HepG2 (cell line): ENCODE measurements at places on chromosomes 3 and 15. TPM values are rescaled to one million over a fixed set of nuclear protein-coding genes. Genes with fewer than 3 reads are reported as not detected.

Gene NUSAP1
- 106 and 162 TPM in 2 replicates for total RNA-seq

DNA sequence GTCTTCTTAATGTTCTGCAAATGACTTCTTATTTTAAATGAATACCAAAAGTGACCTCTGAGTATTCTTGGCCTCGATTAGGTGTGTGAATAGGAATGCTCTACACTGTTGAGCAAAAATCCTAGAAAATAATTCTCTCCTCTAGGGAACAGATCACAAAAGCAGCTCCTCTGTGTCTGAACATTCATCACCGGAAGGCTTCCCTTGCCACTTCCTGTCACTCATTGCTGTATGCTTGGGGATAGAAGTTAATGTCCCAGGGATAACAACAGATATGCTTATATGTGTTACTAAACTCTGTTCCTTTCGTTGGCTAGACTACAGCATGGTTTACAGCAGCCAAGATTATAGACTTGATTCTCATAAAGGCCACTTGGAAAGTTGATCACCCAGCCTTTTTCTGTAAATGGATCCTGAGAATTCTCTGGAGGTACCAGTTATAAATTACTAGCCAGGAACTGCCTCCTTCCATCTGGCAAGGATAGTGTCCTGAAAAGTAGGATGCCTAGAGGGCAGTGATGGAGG lies 16.0 kb upstream of the PTX3 start:
- H3K36me3 ChIP-seq = no peaks in the 10 kb centered on the region
- no peaks in the 10 kb centered on the region for H3K27me3 ChIP-seq
- no peaks in the 10 kb centered on the region for H3K4me1 ChIP-seq

GRCh38 chr3:157276801-157277200 lies 116.9 kb upstream of the CCNL1 start:
- H3K4me1 ChIP-seq = no peaks in the 10 kb centered on the region
- H3K4me3 ChIP-seq = no peak overlapping the region
- H3K27ac ChIP-seq = no peak overlapping the region
- no peak for DNase-seq
- no peaks in the 10 kb centered on the region for H3K36me3 ChIP-seq
- H3K27me3 ChIP-seq = no peaks in the 10 kb centered on the region

DNA sequence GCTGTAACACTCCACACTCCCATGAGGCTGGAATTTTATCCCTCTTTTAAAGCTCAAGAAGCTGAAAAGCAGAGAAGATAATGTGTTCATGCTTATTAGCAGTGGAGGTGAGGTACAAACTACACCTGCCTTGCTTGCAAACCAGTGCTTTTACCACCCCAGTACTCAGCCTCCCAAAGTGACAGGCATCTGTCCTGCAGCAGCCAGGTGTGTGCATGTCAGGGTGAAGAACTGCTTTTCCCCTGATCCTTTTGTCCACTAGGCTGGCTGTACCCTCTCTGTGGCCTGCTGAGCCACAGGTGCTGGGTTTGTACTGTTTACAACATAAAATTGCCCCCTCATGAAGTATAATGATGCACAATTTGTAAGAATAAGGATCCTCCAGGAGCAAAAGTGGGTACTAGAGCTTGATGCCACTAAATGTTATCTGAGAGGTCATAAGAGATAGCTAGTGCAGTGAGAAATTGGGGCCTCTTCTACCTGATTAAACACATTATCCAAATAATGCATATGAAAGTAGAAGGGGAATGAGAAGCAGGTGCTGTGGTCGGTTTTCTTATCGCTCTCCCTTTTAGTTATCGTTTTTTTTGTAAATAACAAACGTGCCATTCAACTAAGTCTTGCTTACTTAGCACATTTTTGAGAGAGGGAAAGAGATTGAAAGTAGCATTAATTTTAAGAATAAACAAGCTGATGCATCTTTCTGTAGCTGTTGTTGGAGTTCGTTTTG lies 39.2 kb upstream of the GADL1 start:
- no peaks in the 10 kb centered on the region for H3K4me1 ChIP-seq
- no peak overlapping the region for H3K4me3 ChIP-seq
- DNase-seq = no peak
- H3K27me3 ChIP-seq = no peaks in the 10 kb centered on the region

GRCh38 chr3:178367817-178368617 lies 168.2 kb upstream of the KCNMB2 start:
- no peaks in the 10 kb centered on the region for H3K36me3 ChIP-seq
- H3K27ac ChIP-seq = no peak overlapping the region
- no peak overlapping the region for H3K4me3 ChIP-seq
- no peaks in the 10 kb centered on the region for H3K27me3 ChIP-seq

Gene CACNA2D3
- total RNA-seq = not detected in 2 replicates

Gene ZPLD1
- total RNA-seq = not detected in 2 replicates

DNA sequence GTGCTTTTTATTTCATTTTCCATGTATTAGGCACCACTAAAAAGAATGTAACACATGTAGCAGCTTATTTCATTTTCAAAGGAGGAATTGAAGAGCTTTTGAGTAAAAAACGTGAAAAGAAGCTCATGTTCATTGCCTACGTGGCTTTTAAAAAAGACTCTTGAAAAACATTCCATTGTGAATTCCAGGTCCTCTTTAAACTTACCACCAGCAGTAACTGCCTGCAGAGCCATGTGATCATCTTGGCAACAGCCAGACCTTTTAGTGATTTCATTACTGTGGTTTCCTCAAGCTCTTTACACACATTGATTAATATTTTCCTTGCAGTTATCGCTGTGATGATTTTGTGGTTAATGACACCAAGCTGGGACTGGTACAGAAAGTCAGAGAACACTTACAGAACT lies 43.8 kb upstream of the FBXL22 start:
- H3K4me1 ChIP-seq = no peaks in the 10 kb centered on the region
- H3K27ac ChIP-seq = no peak overlapping the region
- H3K36me3 ChIP-seq = peaks cover 5% of the 10 kb centered on the region
- H3K4me3 ChIP-seq = no peak overlapping the region
- no peak for DNase-seq

DNA sequence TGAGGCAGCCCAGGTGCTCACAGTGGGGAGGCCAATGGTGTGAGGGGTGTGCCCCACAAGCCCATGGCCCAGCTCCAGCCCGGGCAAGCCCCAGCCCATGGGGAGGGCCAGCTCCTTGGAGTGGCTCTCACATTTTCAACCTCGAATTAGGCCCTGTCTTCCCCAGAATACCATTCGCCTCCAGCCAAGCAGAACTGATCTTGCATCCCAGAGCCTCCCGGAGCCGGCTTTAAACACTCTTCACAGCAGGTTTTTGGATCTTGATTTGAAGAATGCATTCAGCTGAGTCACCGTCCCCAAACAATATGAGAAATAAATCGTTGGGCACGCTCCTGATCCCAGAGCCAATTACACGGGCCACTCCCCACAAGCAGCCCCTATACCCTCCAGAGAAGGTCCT lies 23.7 kb downstream of the TPRA1 start:
- no peaks in the 10 kb centered on the region for H3K27me3 ChIP-seq
- peaks cover 3% of the 10 kb centered on the region; the same call in 2 of the 3 replicates for H3K36me3 ChIP-seq
- no peaks in the 10 kb centered on the region for H3K4me1 ChIP-seq
- no peak overlapping the region for H3K27ac ChIP-seq
- H3K4me3 ChIP-seq = no peak overlapping the region
- no peak for DNase-seq

Gene ROPN1
- not detected in 2 replicates for total RNA-seq

Gene THBS1
- total RNA-seq = 35.6 and 67.1 TPM in 2 replicates

Gene STRIT1
- total RNA-seq = not detected in 2 replicates

Gene DOCK3
- not detected in 2 replicates for total RNA-seq

Gene POPDC2
- 0.18 TPM in 1 of 2 replicates, not detected in the other for total RNA-seq

Gene TMCO5A
- total RNA-seq = not detected in 2 replicates

Gene ZNF80
- not detected in 2 replicates for total RNA-seq

DNA sequence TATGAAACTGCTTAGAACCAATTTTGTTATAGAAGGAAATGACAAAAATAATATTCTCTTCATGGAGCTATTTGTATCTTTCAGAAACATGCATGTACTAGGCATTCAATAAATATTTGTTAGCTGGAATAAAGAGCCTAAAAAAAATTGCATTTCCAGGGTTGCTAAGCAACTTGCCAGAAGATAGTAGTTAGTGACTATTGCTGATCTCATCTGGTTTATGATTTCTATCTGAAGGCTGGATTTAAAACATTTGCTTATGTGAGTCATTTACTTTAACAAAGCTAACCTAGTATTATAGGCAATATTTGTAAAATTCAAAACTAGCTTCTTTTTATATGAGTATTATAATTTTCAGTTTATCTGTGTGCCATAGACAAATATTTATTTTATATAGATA lies 78.3 kb downstream of the NAALADL2 start:
- H3K4me1 ChIP-seq = no peaks in the 10 kb centered on the region
- H3K36me3 ChIP-seq = no peaks in the 10 kb centered on the region
- no peak overlapping the region for H3K4me3 ChIP-seq
- no peak for DNase-seq

GRCh38 chr3:101065962-101066361 lies 72.7 kb upstream of the ABI3BP start:
- H3K27ac ChIP-seq = no peak overlapping the region
- no peaks in the 10 kb centered on the region for H3K36me3 ChIP-seq
- H3K4me1 ChIP-seq = no peaks in the 10 kb centered on the region
- no peak overlapping the region for H3K4me3 ChIP-seq

DNA sequence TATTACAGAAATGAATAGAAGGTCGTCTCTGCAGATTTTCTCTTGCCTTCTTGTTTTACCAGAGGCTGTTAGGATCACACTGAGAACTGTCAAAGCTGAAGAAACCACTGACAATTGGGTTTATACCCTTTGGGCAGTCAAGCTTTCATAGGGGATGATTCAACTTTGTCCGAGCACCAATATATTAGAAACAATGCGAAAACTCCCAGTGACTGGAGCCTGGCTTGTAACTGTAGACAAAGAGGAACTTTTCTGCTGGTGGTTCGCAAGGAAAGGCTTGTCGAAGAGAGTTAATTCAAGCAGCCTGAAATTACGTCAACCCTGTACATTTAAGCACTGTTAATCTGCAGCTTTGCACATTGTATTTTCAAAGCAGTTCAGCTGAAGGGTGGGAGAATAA lies 193.2 kb upstream of the ZNF385D start:
- no peak overlapping the region for H3K4me3 ChIP-seq
- H3K27ac ChIP-seq = no peak overlapping the region
- no peak for DNase-seq
- no peaks in the 10 kb centered on the region for H3K36me3 ChIP-seq
- H3K27me3 ChIP-seq = no peaks in the 10 kb centered on the region

DNA sequence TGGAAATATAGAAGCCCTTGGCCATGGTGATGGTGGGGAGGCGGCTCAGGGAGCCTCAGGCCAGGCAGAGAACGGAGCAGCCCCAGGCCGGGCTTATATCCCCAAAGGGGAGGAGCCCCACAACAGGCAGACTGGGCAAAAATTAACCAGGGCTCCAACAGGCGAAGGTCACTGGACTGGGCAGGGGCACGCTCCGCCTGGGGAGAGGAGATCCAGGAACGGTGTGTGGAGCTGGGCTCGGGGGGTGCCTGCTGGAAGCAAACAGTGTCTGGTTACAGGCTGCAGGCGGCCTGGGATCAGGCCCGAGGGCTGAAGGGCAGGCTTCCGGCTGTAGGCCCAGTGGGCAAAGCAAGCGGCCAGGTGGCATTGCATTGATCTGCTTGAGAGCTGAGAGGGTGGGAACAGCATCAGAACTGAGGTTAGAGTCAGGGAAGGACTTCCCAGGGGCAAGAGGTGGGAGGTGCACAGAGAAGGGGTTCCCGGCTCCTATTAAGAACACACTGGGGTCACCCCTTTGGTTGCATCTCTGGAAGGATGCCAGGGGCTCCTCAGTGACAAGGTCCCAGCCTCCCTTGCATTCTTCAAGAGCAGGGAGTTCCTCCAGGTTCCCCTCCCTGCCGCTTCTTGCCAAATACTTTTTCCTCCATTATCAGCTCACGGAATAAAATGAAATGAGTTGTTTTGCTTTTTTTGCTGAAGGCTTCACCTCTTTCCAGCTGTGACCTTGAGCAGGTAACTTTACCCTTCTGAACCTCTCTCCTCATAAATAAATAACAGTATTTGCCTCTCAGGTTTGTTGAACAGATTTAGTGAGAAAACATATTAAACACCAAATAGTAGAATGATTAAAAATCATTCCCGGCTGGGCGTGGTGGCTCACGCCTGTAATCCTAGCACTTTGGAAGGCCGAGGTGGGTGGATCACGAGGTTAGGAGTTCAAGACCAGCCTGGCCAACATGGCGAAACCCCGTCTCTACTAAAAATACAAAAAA lies 7.8 kb downstream of the ANPEP start:
- peak; percentile 92 for DNase-seq
- H3K27me3 ChIP-seq = no peaks in the 10 kb centered on the region
- H3K27ac ChIP-seq = peak overlapping the region; percentile 86
- peaks cover 45% of the 10 kb centered on the region for H3K36me3 ChIP-seq
- peaks cover 78% of the 10 kb centered on the region for H3K4me1 ChIP-seq
- H3K4me3 ChIP-seq = no peak overlapping the region

DNA sequence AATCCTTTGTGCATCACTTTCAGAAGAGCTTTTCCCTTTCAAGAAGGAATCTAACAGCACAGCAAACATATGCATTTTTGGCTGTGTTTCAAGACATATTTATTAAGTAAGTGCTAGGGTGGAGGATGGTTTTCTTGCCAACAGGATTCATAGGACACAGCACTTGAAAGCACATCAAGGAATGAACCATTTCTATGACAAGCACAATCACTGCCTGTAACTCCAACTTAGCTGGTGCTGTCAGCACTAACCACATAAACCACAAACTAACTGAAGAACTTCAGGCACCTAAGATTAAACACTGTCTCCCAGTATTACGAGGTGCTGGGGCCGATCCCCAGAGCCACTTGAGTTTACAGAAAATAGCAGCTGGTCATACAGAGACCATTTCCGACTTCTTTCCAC lies 35.4 kb upstream of the SPRED1 start:
- H3K4me1 ChIP-seq = peaks cover 30% of the 10 kb centered on the region
- no peak for DNase-seq
- H3K4me3 ChIP-seq = no peak overlapping the region

DNA sequence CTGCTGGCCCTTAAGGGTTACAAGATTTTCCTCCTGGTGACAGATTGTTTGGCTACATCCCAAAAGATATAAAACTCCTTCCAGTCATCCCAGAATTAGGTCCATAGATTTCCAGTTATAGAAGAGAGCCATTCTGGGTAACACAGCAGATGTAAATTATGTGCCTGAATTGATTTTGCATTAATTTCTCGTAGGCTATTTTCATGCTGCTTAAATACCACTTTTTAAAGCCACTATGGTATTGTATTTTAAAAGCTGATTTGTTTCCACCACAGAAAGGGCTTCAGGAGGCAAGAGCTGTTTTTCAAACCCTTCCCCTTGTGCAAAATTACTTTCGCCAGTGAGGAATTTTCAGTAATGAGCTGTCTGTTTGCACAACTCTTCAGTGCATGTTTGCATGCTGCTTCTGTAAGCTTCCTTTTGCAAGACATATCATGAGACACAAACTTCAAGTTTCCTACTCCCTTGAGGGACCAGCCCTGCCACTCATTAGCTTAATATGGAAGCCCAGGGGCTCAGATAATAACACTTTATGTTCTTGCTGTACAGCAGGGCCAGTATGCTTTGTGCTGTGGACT lies 105.4 kb upstream of the TNIK start:
- H3K4me3 ChIP-seq = no peak overlapping the region
- H3K27ac ChIP-seq = no peak overlapping the region
- no peaks in the 10 kb centered on the region for H3K36me3 ChIP-seq
- peaks cover 15% of the 10 kb centered on the region for H3K4me1 ChIP-seq
- DNase-seq = peak; percentile 24

Gene LSMEM2
- total RNA-seq = 0.07 TPM in 1 of 2 replicates, not detected in the other

- H3K4me3 ChIP-seq = no peak overlapping the region
- H3K36me3 ChIP-seq = peaks cover 60% of the 10 kb centered on the region
- no peaks in the 10 kb centered on the region for H3K4me1 ChIP-seq
- DNase-seq = no peak
Observed at GRCh38 chr15:75416584-75416983, 34.9 kb downstream of the SIN3A start.

- DNase-seq = no peak
- no peak overlapping the region for H3K27ac ChIP-seq
- peaks cover 9% of the 10 kb centered on the region for H3K4me1 ChIP-seq
- no peak overlapping the region for H3K4me3 ChIP-seq
- H3K36me3 ChIP-seq = no peaks in the 10 kb centered on the region
- H3K27me3 ChIP-seq = no peaks in the 10 kb centered on the region; the same call in 2 of the 3 replicates
Observed at GRCh38 chr3:72533591-72534473, 314.4 kb downstream of the SHQ1 start.
